ENCODE measurements at places on chromosomes 12 and 14.

GRCh38 chr14:100735271-100735670 is 8.6 kb downstream of the DLK1 start:
- DNase-seq: no peak

GRCh38 chr12:105233041-105233905 is 2.7 kb downstream of the APPL2 start:
- DNase-seq: no peak

GRCh38 chr14:22900081-22900799 is 17.2 kb downstream of the REM2 start:
- no peak for DNase-seq

GRCh38 chr12:1064317-1064716 is 73.3 kb downstream of the ERC1 start:
- no peak for DNase-seq

DNA sequence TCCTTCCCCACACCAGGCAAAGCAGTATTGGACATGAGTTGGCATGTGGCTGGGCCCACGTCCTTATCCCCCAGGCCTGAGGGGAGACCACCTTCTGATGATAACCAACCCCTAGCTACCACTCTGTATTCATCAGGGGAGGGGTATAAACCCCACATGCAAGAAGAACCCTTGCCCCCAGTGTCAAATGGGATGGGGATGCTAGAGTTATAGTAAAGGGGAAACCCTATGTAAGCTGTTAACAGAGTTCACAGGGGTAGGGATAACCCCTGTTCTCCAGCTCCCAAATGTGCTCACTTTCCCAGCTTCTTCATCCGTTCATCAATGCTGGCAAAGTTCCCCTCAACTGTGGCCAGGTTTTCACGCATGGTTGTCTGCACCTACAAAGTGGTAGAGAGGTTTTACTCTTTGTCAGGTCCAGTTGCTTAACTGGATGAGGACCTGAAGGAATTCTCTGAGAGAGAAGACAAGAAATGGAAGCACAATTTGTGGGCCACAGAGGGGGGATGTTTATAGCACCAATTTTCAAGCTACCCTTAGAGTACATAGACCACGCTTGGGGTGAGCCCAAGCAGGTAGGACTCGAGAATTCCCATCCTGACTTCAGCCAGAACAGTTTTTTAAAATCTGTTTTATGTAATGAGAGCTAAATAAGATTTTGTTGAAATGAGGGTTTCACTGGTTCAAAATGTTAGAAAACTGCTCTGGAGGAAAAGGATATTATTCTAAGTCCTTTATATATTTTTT is 7.9 kb downstream of the MBD6 start:
- no peak for DNase-seq

GRCh38 chr14:50545618-50546017 is 13.2 kb upstream of the MAP4K5 start:
- no peak for DNase-seq

GRCh38 chr12:98402091-98402490 is 113.3 kb upstream of the TMPO start:
- no peak for DNase-seq

DNA sequence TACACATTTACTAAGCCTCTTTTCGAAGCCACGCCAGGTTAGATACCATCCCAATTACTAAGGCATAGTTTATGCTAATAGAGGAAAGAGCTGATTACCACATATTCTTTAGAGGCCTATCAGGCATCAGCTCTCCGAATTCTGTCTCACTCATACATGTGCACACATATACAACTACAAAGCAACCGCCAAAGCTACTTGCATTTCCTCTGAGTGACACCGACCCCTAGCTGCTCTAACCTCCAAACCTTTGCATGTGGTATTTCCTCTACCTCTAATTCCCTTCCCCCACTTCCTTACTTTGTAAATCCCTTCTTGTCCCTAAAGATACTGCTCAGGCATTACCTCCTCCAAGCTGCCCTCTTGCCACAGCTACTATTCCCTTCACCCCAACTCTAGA is 107.2 kb downstream of the DUSP6 start:
- DNase-seq: no peak

GRCh38 chr12:112938751-112939150 is 477 bp downstream of the OAS3 start:
- DNase-seq: no peak

- no peak for DNase-seq
Measured at GRCh38 chr12:131803961-131804521, 24.2 kb upstream of the MMP17 start.

GRCh38 chr12:18552829-18553228 is 185.0 kb downstream of the PLCZ1 start:
- no peak for DNase-seq

GRCh38 chr14:38469156-38469555 is 213.3 kb upstream of the CLEC14A start:
- DNase-seq: no peak

DNA sequence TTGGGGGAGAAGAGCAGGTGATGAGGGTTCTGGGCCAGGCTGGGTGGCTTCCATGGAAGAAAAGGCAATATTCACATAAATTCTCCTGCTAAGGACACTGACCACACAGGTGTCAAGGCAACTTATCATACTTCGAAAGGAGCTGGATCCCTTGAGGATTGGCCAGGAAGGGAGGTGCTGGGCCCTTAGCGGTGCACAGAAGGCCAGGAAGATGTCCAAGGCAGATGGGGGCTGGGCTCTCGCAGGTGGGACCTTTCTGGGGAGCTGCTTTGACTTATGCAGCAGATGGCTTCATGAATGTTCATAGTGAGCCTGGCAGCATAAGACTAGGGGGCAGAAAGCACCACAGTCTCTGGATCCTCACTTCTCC is 3.9 kb downstream of the CD63 start:
- no peak for DNase-seq

GRCh38 chr12:46555406-46555852 is 182.9 kb upstream of the SLC38A2 start:
- no peak for DNase-seq

GRCh38 chr14:35301735-35302528 is 9.8 kb downstream of the PSMA6 start:
- DNase-seq: no peak

- no peak for DNase-seq
Measured at GRCh38 chr14:80781972-80782367, 159.6 kb downstream of the CEP128 start.

- peak; percentile 37 for DNase-seq
Measured at GRCh38 chr12:98572010-98572409, 21.5 kb upstream of the SLC25A3 start.

DNA sequence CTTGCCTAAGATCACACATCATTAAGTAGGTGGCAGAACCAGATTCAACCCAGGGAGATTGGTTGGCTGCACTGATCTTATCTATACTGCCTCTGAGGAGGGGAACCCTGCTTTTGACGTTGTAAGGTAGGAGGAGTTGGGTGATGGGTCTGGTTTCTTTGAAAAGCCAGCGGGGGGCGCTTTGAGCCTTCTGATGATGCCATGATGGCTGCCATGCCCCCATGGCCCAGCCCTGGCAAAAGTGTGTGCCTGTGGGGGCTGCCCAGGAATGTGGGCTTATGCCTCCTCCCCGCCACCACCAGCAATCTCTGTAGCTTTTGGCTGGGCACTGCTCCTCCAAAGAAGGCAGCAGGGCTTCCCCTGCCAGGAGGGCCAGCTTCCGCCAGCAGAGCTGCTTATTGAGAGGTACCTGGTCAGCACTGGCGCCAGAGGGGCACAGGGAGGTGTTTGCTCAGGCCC is 224.3 kb downstream of the SLC41A2 start:
- DNase-seq: peak; percentile 24

- no peak for DNase-seq
Measured at GRCh38 chr14:71773898-71774481, 158.2 kb upstream of the RGS6 start.

DNA sequence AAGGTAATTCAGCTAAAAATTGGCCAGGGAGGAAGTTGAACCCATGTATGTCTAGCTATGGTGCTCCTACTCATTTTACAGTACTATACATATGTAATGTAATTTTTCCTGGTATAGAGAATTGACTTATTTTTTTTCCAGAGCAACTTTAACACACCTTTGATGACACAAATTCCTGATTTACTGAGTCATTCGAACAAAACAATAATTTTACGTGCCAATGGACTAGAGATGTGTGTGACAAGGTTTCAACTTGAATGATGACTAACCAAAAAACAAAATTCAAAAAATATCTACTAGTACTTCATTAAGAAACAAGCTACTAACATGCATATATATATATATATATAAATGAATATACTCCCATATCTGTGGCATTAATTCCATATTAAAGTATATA is 180.5 kb downstream of the KITLG start:
- DNase-seq: no peak

- no peak for DNase-seq
Measured at GRCh38 chr14:93395231-93395630, 35.5 kb upstream of the UNC79 start.

GRCh38 chr12:95150501-95150900 is 66.8 kb downstream of the FGD6 start:
- DNase-seq: no peak

DNA sequence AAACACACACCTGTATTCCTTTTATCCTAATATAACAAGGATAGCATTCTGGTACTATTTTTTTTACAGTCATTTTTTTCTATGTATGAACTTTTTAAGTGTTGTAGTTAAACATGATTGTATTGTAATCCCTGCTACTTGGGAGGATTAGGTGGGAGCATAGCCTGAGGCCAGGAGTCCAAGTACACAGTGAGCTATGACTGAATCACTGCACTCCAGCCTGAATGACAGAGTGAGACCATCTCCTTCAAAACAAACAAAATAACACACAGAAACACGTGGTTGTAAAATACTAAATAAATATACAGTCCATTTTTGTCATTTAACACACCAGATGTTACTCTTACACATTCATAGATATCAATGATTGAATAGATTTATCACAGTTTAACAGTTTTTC is 56.9 kb downstream of the MAP4K5 start:
- DNase-seq: no peak

DNA sequence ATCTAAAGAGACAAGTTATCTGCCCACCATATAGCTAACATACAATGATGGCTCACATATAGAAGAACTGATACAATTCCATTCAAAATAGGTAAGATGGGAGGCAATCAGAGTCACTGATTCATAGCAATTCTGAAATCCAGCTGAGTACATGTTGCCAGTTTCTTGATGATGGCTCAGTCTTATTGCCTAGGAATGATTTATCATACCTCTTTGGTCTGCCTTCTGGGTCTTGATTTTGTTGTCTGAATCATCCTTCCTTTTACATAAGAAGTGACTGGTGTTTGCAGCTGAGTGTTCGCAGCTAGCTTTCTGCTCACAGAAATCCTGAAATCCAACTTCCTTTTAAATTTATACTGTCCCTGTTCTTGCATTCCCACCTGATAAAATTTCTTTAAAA is 463.2 kb upstream of the MGAT4C start:
- no peak for DNase-seq

DNA sequence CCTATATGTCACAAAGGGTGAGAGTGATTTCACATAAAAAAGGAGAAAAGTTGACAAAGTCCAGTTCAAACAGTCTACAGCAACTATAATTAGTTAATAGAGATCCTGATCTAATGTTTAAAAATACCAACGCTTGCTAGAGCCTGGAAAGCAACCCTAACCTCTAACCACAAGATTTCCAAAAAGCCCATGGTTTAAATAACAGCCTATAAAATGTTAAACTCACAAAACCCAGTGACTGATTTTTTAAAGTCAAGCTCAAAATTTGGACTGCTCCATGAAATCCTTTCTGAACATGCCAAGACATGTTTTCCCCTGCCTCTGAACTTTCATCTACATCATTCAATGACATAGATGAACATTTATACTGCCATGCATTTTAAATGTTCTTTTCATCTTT is 81.6 kb downstream of the PLEKHG7 start:
- no peak for DNase-seq

DNA sequence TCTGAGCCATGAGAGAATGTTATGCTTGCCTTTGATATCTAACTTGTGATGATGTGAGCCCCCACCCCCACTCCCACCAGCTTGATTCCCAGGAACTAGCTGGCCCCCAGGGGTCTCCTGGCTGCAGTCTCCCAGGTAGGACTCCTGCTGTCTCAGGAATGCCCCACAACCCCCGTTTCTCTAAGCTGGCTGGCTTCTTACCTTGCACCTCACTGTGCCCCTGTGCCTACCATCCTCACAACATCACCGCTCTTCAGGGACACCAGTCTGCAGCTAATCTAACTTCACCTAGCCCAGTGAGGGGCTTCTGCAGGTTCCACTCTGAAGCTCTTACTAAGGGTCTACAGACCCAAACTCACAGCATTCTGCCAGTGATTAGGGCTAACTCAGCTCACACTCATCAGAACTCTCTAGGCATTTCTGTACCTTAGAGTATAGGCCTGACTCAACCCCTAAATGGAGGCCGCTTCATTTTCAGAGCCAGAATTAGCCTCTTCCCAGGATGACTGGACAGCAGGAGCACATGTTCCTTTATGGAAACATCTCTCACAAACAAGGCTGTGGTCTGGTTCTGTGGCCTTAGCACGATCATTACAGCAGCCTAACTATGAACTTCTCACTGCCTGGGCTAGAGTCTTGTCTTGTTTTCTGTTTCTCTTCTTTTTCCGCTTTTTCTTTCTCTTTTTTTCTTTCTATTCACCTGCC is 72.8 kb upstream of the IFNG-AS1 start:
- DNase-seq: no peak

- no peak for DNase-seq
Measured at GRCh38 chr14:101216366-101217079, 313.0 kb upstream of the RTL1 start.

- DNase-seq: no peak
Measured at GRCh38 chr12:132476038-132476414, 13.9 kb upstream of the FBRSL1 start.

- DNase-seq: no peak
Measured at GRCh38 chr14:36835128-36835527, 173.5 kb downstream of the PAX9 start.

DNA sequence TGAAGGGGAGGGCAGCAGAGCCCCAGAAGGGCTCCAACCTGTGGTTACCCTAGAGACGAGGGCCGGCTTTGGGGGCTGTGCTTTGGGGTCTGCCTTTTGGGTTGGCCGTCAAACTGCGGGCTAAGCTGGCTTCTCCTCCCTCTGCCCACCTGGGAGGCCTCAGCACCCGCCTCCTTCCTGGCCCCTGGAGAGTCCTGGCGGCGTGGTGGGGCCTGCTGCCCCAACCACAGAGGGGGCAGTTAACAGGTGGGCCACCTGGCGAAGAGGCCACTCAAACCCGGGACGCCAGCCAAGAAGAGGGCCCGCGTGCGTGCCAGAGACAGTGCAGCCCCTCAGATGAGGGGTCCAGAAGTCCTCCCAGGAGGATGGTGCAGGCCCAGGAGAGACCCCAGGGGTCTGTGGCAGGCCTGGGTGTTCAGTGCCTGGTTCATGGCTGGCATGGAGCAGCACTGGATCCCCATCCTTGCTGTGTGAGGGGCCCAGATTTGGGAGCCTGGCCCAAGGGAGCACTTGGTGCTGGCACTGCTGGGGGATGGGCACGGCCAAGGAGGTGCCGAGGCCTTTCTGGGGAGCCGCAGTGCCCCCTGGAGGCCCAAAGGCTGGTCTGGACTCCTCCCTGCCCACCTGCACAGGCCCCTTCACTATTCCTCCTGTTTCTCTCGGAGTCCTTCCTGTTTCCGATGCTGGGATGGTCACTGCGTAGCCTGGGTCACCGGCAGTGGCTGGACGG is 48.8 kb downstream of the LRCOL1 start:
- DNase-seq: peak; percentile 42

Measured in NCI-H526 (cell line).